DMS 273 treated with DMSO at 0.1 percent for 48 hours (cell line): ENCODE measurements at places on chromosomes 7 and 10.

GRCh38 chr7:2813350-2814185, 30.5 kb downstream of the GNA12 start:
- no peak for DNase-seq

GRCh38 chr10:71064413-71065118, 147.8 kb upstream of the UNC5B start:
- DNase-seq: no peak

- DNase-seq: no peak
Measured at GRCh38 chr10:133353202-133353959, 4.4 kb downstream of the FUOM start.

DNA sequence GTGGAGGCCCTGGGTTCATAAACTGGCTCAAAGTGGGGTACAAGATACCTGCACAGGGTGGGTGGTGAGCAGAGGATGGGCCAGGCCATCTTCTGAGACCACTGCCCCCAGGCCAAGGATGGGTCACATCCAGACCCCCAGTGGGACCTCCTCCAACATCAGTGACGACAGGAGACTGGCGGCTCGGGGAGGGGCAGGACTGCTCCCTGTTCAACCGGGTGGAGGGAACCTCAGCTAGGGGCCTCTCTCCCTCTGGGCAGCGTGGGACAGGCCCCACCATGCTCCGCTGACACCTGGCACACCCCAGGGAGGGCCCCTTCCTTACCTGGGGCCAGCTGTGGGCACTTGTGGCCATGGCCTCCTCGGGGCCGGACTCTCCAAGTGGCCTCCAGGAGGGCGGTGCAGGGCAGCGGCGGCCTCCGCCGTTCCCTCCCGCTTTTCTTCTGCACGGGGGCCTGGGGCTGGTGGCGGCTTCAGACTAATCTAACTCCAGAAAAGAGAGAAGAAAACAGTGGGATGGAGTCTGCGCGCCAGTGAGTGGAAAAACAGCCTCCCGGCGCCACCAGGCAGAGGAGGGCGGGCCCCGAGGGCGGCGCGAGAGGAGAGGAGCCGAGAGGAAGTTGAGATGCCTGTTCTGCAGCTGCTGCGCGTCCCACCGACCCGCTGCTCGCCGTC, at the start of gene CALHM2:
Gene CALHM2 (minus strand): TSS at position 540 of the 675 bp plus-strand sequence. CDS start 2,429 bp downstream, outside the sequence.
- DNase-seq: no peak

DNA sequence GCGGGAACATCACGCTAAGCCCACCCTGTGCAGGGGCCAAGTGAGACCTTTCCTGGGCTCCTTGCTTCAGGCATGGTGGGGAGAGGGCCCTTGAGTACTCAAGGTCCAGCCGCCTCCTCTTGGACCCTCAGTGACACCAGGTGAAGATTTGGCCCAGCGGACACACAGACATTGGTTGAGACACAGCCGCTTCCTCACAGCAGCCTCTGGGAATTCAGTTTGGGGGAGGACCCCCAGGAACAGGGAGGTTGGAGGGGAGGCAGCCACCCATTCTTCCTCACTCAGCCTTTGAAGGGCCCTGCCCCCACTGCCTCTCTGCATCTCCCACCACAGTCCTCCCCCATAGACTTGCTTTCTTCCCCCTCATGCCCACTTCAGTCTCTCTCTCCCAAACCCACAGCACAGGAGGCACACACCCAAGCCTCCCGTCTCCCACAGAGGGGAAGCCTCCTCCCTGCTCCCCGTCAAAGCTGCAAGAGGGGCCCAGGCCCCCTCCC, 31.9 kb downstream of the ANXA8 start:
- DNase-seq: no peak

DNA sequence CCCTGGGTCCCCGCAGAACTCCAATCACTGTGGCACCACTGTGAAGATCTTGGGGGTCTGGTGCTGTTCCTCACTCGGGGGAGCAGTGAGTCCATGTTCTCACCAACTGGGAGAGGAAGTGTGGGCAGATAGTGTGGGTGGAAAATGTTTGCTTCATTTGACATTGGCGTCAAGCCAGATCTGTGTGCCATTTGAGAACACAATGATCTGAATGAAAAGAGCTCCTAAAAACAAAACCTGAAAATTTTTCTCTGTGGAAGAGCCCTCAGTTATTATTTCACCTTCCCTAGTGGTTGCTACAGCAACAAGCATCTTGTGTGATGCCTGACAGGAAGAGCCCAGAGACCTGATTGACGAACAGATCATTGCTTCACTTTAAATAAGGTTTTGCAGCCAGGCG, 125.6 kb downstream of the VIPR2 start:
- no peak for DNase-seq

DNA sequence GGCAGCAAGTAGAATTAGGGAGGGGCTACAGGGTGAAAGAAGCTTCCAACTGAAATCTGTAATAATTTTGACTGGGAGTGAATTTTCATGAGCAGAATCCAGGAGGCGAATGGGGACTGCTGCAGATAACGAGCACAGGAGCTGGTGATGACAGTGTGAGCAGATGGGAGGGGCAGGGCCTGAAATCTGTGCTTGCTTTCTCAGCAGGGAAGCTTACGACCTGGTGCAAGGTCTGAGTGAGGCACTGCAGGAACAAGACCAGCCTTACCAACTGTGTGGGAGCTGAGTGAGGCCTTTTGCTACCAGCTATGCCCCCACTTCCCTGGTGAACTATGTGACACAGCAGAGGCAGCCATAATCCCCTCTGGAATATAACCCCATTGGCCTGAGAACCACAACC, 109.8 kb downstream of the HPSE2 start:
- DNase-seq: no peak

GRCh38 chr7:88104732-88105131, 115.1 kb downstream of the SRI start:
- no peak for DNase-seq

GRCh38 chr10:30705625-30706149, 76.1 kb upstream of the LYZL2 start:
- no peak for DNase-seq

GRCh38 chr7:134657526-134657925, 10.9 kb downstream of the BPGM start:
- no peak for DNase-seq

DNA sequence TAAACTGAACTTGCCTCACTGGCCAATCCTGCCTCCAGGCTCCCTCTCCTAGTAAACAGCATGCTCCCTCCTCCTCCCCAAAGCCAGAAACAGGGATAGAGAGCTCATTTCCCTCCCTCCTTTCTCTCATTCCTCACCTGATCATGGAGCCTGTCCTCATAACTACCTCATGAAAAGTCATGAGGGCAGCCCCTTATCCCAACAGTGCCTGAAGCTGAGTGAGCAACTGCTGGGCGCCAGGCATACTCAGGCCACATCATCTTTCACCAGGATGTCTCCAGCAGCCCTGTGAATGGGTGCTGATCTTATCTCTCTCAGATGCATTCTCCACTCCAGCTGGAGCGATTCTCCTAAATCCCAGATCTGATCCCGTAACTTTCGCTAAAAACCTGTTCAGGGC, 307.2 kb downstream of the PRPF18 start:
- DNase-seq: no peak

DNA sequence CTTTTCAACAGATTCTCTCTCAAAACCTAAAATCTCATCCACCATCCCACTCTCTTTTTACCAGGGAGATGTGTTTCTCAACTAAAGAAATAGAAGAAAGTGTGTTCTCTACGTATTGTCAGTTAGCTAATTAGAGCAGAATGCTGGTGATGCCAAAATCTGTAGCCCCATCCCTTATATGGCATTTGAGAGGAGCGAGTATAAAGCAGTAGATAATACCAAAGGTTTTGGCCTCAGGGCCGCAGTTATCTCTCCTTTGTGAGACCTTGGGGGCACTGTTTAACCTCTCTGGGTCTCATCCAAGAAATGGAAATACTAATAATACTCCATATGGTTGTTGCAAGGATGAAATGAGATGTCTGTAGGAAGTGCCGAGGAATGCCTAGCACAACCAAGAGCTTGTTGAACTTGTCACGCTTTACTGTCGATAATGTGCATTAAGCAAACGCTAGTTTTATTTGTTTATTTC, 456 bp upstream of the DLD start:
- DNase-seq: no peak

DNA sequence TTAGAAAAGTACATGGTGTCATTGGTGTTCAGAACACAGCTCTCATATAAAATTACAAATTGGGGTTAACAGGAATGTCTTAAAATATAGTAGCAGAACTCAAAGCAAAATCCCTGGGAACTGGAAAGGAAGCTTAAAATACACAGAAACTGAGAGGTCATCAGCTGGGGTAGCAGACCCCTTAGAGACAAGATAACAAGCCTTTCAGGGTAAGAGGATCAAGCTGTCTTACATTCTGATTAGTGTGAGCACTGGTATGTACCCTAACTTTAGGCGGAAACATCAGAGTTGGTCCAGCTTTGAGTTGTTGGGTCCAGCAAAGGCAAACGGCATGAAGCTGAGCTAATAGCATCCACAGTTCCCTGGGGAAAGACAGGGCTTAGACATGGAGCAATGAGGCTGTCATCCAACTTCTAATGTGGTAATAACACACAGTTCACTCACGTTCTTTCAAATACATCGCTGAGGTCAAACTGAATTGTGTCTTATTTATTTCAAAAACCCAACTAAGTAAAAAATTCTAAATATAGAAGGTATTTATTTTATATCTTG, 32.6 kb downstream of the ARHGAP21 start:
- DNase-seq: no peak

DNA sequence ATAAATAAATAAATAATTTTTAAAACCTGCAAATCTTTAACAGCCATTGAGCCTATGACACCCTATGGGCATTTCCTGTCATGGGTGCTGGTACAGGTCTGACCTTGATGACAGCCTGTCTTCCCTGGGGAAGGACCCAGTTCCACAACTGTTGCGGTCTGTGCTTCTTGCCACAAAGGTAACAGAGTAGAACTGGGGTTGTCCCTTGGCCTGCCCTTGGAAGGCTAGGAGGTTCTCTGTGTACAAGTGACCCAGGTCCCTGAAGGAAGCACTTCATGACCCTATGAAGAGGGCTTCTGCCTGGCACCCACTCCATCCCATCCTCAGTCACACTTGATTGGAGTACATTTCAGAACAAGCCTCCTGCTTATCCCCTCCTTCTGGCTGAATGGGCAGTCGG, 66.9 kb downstream of the OGDH start:
- DNase-seq: no peak

- DNase-seq: no peak
Measured at GRCh38 chr7:151515276-151515565, 4.5 kb downstream of the RHEB start.

- DNase-seq: no peak
Measured at GRCh38 chr10:29956335-29956924, 103.0 kb downstream of the JCAD start.

DNA sequence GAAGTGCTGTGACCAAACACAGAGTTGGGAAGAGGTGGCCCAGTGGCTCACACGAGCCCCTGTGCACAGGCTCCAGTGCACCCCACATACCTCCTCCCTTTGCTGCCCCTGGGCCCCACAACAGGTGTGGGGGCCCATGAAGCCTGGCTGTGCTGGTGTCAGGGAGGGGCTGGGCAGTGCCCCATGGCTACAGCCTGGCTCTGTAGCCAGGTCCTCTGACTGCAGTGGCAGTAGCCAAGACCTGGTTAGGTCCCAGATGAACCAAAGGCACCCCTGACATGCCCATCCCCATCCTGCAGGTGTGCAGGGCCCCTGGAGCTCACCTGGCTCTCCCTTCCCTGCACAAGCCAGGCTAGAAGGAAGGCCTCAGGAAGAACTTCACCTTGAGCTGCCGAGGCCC, 176.3 kb downstream of the GRID1 start:
- no peak for DNase-seq

GRCh38 chr10:7327885-7328284, 82.9 kb downstream of the SFMBT2 start:
- no peak for DNase-seq

DNA sequence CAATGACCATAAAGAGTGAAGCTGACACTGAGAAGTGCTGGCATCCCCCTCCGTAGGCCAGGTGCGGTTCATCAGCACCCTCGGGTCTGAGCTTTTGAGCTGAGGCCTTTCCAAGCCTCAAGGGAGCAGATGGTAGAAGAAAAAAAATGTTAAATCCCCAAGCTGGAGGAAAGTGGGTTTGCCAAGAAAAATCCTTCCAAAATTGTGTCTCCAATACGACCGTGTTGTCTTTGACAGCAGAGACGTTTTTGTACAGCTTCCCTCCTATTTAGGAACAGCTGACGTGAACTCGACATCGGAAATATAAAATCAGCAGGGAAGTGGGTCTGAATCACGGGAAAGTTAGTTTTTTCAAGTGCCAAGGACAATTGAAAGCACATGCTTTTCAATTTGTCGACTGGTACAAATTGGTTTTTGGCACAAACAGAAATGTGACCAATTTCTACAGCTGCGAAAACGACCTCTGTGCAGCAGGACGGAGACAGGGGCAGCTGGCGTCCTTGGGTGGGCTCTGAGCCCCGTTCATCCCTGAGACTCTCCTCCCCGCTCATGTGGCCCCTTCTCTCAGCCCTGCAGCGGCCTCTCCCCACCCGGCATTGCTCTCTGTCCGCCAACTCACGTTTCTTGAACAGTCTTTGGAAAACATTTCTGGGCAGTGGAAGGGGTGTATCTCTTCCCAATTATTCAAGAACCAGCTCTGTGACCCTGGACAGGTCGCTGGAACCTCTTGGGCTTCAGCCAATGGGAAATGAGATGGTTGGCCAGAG, 89.9 kb downstream of the PAXIP1 start:
- no peak for DNase-seq
